Stimulated activated CD8-positive, alpha-beta memory T cell treated with anti-CD3 and anti-CD28 coated beads, Interleukin-4, amount 100 ng/mL, for 1 hour (primary cell): ENCODE measurements at places on chromosomes 16 and 17.

- no peak for DNase-seq
These were observed 4.8 kb downstream of the GSG1L2 start for GRCh38 chr17:9817086-9817485.

DNA sequence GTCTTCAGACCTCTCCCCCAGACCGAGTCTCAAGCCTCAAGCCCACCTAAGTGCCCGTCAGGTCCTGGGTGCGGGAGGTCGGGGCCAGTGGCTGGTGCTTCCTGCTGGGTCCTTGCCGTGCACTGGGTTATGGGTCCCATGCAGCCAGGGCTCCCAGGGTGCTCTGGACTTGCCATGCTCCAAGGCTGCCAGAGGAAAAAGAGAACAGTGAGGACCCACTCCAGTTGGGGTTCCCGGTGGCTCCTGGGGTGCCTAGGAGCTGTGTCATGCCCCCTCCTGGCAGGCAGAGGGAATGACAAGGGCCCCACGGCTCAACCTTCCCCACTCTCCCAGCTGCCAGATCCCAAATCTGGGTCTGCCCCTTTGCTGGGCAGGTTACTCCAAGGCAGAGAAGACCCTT lies 3.8 kb downstream of the SNX20 start:
- DNase-seq, result no peak

GRCh38 chr16:30821891-30822290 lies 34.9 kb upstream of the ZNF629 start:
- DNase-seq, result no peak

DNA sequence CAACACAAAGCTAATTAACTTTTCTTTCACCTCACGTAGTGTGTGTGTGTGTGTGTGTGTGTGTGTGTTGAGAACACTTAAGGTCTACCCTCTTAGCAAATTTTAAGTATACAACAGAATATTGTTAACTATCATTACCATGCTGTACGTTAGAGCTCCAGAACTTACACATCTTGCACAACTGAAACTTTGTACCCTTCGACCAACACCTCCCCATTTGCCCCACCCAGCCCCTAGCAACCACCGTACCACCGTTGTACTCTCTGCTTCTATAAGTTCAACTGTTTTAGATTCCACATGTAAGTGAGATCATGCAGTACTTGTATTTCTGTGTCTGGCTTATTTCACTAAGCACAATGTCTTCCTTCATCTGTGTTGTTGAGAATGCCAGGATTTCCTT lies 28.1 kb upstream of the MLYCD start:
- DNase-seq, result no peak

DNA sequence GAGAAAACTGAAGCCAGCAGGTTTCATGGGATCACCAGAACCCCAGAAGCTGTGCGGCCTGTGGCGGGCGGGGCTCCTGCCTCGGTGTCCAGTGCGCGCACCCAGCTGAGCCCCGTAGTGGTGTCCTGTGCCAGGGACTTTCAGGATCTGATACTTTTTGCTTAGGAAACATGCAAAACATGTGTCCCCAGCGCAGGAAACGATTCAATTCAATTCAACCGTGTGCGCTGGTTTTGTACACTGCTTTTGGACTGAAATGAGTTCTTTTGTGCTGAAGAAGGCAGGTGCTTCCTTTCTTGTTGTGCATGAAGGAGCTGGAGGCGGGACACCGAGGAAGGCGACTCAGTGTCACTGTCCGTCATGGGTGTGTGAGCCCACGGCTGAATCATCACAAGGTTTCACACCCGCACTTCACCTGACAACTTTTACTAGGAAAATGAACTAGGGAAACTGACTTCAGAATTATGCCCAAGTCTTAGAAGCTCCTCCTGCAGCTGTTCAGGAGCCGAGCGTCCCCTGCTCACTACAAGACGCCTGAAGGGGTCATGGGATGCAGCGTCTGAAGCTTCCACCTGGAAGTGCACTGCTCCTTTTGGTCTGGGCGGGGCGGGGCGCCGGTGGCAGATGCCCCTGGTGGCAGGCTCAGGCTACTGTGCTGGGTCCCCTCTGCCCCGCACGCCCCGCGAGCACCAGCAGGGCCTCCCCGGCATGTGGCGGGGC lies 31.4 kb upstream of the ZNF750 start:
- DNase-seq, result no peak

GRCh38 chr17:9217151-9218056 lies 196.1 kb downstream of the NTN1 start:
- no peak for DNase-seq

- DNase-seq, result no peak
These were observed 5.7 kb downstream of the SNX11 start for GRCh38 chr17:48113201-48113676.

GRCh38 chr17:64056269-64057005 lies 36.0 kb upstream of the ICAM2 start:
- no peak for DNase-seq
